ENCODE measurements at places on chromosomes 16 and 17. TPM values are rescaled to one million over a fixed set of nuclear protein-coding genes. Genes with fewer than 3 reads are reported as not detected.

- H3K27me3 ChIP-seq: peaks cover 7% of the 10 kb centered on the region
- no peak for DNase-seq
- peak overlapping the region; percentile 81 for H3K4me3 ChIP-seq
Observed at GRCh38 chr17:44216694-44217093, 2.8 kb downstream of the UBTF start.

GRCh38 chr16:88616320-88616719 is 22.1 kb upstream of the IL17C start:
- DNase-seq: no peak
- H3K27ac ChIP-seq: no peak overlapping the region
- no peak overlapping the region for H3K4me3 ChIP-seq
- H3K4me1 ChIP-seq: peaks cover 13% of the 10 kb centered on the region

DNA sequence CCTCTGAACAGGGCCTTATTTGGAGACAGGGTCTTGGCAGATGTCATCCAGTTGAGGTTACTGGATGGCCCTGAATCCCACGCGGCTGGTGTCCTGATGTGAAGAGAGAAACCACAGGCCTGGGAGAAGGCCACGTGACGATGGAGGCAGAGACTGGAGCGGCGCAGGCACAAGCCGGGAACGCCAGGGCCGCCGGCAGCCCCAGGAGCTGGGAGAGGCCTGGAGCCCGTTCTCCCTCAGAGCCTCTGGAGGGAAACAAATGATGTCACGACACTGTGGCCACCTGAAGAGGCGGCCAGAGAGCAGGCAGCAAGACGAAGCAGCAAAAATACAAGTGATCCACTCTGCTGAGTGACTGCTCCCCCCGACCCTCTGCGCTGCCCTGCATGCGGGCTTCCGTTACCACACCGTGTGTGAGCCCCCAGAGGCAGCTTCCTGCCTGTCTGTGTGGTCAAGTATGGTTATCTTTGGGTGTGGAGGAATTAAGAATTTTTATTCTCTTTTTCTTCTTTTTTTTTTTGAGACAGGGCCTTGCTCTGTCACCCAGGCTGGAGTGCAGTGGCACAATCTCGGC is 11.6 kb downstream of the CD7 start:
- H3K27ac ChIP-seq: no peak overlapping the region
- no peak overlapping the region for H3K4me3 ChIP-seq
- H3K4me1 ChIP-seq: peaks cover 4% of the 10 kb centered on the region
- DNase-seq: no peak
- H3K36me3 ChIP-seq: no peaks in the 10 kb centered on the region

DNA sequence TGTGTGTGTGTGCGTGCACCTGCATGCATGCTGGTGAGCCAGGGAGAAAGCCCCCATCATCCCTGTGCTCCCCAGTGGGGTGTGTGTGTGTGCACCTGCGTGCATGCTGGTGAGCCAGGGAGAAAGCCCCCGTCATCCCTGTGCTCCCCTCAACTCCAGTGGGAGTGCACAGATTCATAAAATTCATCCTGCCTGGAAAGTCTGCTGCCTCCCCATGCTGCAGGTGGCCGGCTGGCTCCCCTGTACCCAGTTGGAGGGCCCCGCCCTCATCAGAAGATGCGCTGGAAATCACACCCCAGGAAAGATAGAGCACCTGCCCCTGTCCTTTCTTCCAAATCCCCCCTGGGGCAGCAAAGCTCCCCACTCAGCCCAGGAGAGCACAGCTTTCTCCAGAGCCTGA is 84.8 kb upstream of the DOC2B start:
- H3K4me1 ChIP-seq: no peaks in the 10 kb centered on the region
- peaks cover 13% of the 10 kb centered on the region for H3K36me3 ChIP-seq
- H3K4me3 ChIP-seq: no peak overlapping the region
- H3K27ac ChIP-seq: no peak overlapping the region
- H3K27me3 ChIP-seq: peaks cover 29% of the 10 kb centered on the region
- no peak for DNase-seq

DNA sequence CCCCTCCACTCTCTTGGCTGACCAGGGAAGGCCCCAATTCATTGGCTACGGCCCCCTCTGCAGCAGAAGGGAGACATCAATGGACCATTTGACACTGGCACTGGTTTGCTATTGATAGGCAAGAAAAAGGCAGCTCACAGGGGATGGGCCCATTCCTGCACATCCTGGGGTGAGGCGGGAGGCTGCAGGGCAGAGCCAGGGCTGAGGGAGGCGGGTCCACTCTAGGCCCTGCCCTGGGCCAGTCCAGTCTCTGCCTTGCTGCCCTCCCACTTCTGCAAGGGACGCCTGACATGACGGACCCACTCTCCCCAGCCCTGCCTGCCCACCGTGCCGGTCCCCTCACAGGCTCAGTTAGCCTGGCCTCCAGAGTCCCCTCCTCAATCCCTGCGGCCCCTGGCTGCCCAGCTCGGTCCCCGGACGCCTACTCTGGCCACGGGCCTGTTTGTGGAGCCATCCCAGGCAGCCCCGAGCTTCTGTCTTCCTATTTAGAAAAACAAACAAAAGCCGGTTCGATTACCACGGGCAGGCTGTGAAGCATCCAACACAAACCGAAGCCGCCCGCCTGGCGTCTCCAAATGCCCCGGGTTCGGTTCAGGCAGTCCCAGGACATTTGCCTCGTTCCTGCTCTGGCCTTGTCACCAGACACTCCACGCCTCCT is 160.7 kb downstream of the IRX5 start:
- H3K4me3 ChIP-seq: no peak overlapping the region
- H3K4me1 ChIP-seq: no peaks in the 10 kb centered on the region
- no peaks in the 10 kb centered on the region for H3K36me3 ChIP-seq
- no peak for DNase-seq

- no peak overlapping the region for H3K4me3 ChIP-seq
- peaks cover 21% of the 10 kb centered on the region for H3K36me3 ChIP-seq
- no peak overlapping the region for H3K27ac ChIP-seq
- H3K4me1 ChIP-seq: peaks cover 16% of the 10 kb centered on the region
Observed at GRCh38 chr16:57045694-57046381, 46.5 kb upstream of the CPNE2 start.

GRCh38 chr17:20200865-20201458 is 191.8 kb downstream of the SPECC1 start:
- H3K4me3 ChIP-seq: no peak overlapping the region
- H3K27me3 ChIP-seq: no peaks in the 10 kb centered on the region
- H3K27ac ChIP-seq: no peak overlapping the region
- peaks cover 63% of the 10 kb centered on the region for H3K4me1 ChIP-seq

GRCh38 chr16:79601092-79601930 is 774 bp upstream of the MAF start:
- no peak for DNase-seq
- H3K4me3 ChIP-seq: peak overlapping the region; percentile 71
- H3K4me1 ChIP-seq: peaks cover 17% of the 10 kb centered on the region
- H3K27ac ChIP-seq: no peak overlapping the region
- peaks cover 18% of the 10 kb centered on the region for H3K27me3 ChIP-seq

GRCh38 chr17:48004983-48005382 is 32.6 kb downstream of the COPZ2 start:
- peak overlapping the region; percentile 69 for H3K27ac ChIP-seq
- H3K4me3 ChIP-seq: no peak overlapping the region
- H3K27me3 ChIP-seq: peaks cover 2% of the 10 kb centered on the region
- DNase-seq: no peak
- peaks cover 49% of the 10 kb centered on the region for H3K4me1 ChIP-seq

DNA sequence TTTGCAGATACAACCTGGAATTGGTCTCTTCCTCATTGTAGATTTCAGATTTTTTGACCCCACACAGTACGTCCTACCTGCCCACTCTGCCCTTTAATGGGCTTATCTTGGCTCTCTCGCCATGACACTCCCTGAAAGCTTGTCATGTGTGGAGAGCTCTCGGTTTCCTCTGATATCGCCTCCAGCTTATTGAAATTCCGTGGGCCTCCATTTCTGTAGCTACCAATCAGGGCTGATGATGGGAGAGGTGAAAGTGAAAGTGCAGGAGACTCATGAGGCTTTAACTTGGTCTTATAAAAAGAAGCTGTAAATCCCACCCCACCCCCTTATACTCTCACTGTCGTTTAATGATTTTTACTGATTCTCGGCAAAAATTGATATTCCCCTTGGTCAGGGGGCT is 17.7 kb downstream of the HOXB1 start:
- H3K27ac ChIP-seq: no peak overlapping the region
- H3K36me3 ChIP-seq: no peaks in the 10 kb centered on the region
- no peak for DNase-seq
- peaks cover 41% of the 10 kb centered on the region for H3K27me3 ChIP-seq

- no peaks in the 10 kb centered on the region for H3K27me3 ChIP-seq
- peaks cover 8% of the 10 kb centered on the region for H3K36me3 ChIP-seq
- no peak overlapping the region for H3K27ac ChIP-seq
- no peak for DNase-seq
Observed at GRCh38 chr17:65984299-65984698, 207.6 kb downstream of the CEP112 start.

GRCh38 chr16:78542419-78542818 is 443.0 kb downstream of the WWOX start:
- H3K27ac ChIP-seq: no peak overlapping the region
- H3K4me3 ChIP-seq: no peak overlapping the region
- H3K4me1 ChIP-seq: no peaks in the 10 kb centered on the region
- H3K36me3 ChIP-seq: peaks cover 4% of the 10 kb centered on the region

GRCh38 chr16:85475233-85475632 is 137.9 kb upstream of the GSE1 start:
- H3K4me3 ChIP-seq: no peak overlapping the region
- H3K4me1 ChIP-seq: peaks cover 12% of the 10 kb centered on the region
- H3K27ac ChIP-seq: no peak overlapping the region
- H3K36me3 ChIP-seq: no peaks in the 10 kb centered on the region
- no peak for DNase-seq

GRCh38 chr17:61504697-61505096 is 52.5 kb downstream of the TBX4 start:
- peak overlapping the region; percentile 58 for H3K4me3 ChIP-seq
- peak; percentile 89 for DNase-seq
- no peaks in the 10 kb centered on the region for H3K36me3 ChIP-seq
- no peaks in the 10 kb centered on the region for H3K27me3 ChIP-seq
- peak overlapping the region; percentile 29 for H3K27ac ChIP-seq

DNA sequence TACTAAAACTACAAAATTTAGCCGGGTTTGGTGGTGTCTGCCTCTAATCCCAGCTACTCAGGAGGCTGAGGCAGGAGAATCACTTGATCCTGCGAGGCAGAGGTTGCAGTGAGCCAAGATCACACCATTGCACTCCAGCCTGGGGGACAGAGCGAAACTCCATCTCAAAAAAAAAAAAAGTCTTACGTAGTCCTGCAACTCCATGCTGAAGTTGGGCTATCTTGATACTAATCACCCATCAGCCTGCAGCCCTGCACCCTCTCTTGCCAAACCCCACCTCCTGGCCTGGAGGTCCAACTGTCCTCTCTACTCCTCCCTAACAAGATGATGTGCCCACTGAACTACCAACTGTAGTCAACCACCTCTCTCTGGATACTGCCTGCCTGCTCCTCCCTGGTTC is 4.8 kb downstream of the TMEM170A start:
- no peak for DNase-seq
- H3K4me3 ChIP-seq: no peak overlapping the region
- no peaks in the 10 kb centered on the region for H3K27me3 ChIP-seq
- H3K4me1 ChIP-seq: peaks cover 40% of the 10 kb centered on the region
- H3K27ac ChIP-seq: no peak overlapping the region

GRCh38 chr17:79785900-79786810 is 8.2 kb downstream of the CBX2 start:
- DNase-seq: no peak
- no peak overlapping the region for H3K4me3 ChIP-seq
- H3K27me3 ChIP-seq: peaks cover 14% of the 10 kb centered on the region
- H3K27ac ChIP-seq: no peak overlapping the region

GRCh38 chr16:67458121-67458641 is 22.8 kb downstream of the ATP6V0D1 start:
- no peaks in the 10 kb centered on the region for H3K36me3 ChIP-seq
- H3K27me3 ChIP-seq: no peaks in the 10 kb centered on the region
- no peak overlapping the region for H3K4me3 ChIP-seq
- H3K4me1 ChIP-seq: peaks cover 51% of the 10 kb centered on the region

DNA sequence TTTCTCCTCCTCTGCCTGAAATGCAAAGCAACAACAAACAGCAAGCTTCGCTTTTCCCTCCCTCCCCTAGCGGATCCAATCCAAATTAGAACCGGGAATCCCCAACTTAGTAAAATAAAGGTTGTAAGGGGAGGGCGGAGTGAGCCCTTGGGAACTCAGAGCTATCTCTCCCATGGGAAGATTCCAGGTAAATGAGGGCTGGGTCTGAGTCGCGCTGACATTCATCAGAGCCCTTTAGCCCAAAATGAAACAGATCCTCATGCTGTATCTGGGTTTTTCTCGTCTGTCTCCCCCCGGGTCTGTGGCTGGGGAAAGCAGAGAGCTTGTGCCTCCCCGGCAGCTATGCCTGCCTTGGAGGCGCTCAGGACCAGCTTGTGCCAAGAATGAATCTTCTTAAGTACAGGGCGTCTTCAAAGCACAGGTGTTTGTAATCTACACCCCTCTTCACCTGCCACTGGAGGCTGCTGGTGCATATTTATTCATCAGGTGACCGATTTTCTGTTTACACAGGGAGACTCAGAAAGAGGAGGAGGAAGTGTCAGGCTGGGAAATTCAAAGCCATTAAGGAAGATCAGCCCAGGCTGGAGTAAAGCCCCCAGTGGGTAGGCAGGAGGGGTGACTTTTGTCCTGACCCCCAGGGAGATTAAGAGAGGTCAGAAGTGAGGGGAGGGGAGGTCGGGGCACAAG is 55.0 kb upstream of the GSE1 start:
- DNase-seq: no peak
- peaks cover 7% of the 10 kb centered on the region for H3K36me3 ChIP-seq
- H3K27me3 ChIP-seq: no peaks in the 10 kb centered on the region
- H3K27ac ChIP-seq: peak overlapping the region; percentile 60
- H3K4me1 ChIP-seq: peaks cover 32% of the 10 kb centered on the region

- H3K36me3 ChIP-seq: no peaks in the 10 kb centered on the region
- peak overlapping the region; percentile 68 for H3K27ac ChIP-seq
- peaks cover 54% of the 10 kb centered on the region for H3K4me1 ChIP-seq
- peak overlapping the region; percentile 28 for H3K4me3 ChIP-seq
Observed at GRCh38 chr17:45368651-45369050, 51.8 kb upstream of the MAP3K14 start.

- H3K27me3 ChIP-seq: peaks cover 29% of the 10 kb centered on the region
- no peak overlapping the region for H3K27ac ChIP-seq
- peaks cover 20% of the 10 kb centered on the region for H3K36me3 ChIP-seq
- no peak for DNase-seq
Observed at GRCh38 chr17:8142887-8143580, 9.2 kb downstream of the PER1 start.

DNA sequence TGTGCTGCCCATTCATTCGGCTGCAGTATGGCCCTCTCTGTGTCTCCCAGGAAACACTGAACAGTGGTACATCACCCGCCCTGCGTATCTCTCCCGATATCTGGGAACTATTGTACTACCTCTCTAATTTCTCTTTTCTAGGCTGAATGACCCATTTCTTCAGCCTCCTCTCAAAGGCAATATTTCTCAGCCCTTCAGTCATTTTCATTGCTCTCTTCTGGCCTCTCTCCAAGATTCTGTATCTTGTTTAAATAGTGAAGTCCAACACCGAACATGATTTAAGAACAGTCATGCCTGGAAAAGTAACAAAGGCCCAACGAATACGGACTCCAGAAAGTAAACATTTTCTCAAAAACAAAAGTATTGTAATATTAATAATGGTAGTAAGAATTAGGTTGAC is 220.1 kb downstream of the ZFHX3 start:
- H3K4me1 ChIP-seq: peaks cover 15% of the 10 kb centered on the region
- peaks cover 4% of the 10 kb centered on the region for H3K27me3 ChIP-seq

Gene DNAH9
- total RNA-seq: not detected

Gene PPP1R27
- total RNA-seq: not detected

Gene TBX6
- total RNA-seq: 0.31 TPM

Gene C17orf58
- total RNA-seq: 5.4 TPM

Gene MLLT6
- 31.5 TPM for total RNA-seq

Gene TMEM204
- 17.5 TPM for total RNA-seq

Gene PPP1R1B
- total RNA-seq: not detected

Gene GINS2
- 21.0 TPM for total RNA-seq

Gene MYH2
- not detected for total RNA-seq

Gene CCDC200
- not detected for total RNA-seq

Gene TM4SF5
- not detected for total RNA-seq

Gene HOXB6
- not detected for total RNA-seq

Gene SDK2
- not detected for total RNA-seq

Gene TPSG1
- not detected for total RNA-seq

All from HFFc6 (cell line).